ENCODE measurements at places on chromosomes 13 and 19. TPM values are rescaled to one million over a fixed set of nuclear protein-coding genes. Genes with fewer than 3 reads are reported as not detected.

- DNase-seq = peak; percentile 8
Observed at GRCh38 chr19:55005684-55006488, 32.2 kb downstream of the GP6 start.

GRCh38 chr19:7645163-7645562 is 8.3 kb downstream of the STXBP2 start:
- DNase-seq = no peak

DNA sequence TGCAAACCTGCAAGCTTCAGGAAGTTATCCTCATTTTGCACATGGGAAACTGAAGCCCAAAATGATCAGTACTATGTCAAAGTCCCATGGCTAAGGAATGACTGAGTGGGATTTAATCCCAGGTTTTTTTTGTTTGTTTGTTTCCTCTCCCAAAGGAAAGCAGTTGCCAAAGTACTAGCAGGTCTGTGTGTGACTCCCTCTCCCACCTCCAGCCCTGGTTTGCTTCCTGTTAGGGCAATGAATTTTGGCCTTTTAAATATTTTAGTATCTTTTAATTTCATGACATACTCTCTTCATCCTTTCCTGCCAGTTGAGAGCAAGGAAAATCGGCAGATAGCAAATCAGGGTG is 134.1 kb upstream of the RNF113B start:
- DNase-seq = no peak

DNA sequence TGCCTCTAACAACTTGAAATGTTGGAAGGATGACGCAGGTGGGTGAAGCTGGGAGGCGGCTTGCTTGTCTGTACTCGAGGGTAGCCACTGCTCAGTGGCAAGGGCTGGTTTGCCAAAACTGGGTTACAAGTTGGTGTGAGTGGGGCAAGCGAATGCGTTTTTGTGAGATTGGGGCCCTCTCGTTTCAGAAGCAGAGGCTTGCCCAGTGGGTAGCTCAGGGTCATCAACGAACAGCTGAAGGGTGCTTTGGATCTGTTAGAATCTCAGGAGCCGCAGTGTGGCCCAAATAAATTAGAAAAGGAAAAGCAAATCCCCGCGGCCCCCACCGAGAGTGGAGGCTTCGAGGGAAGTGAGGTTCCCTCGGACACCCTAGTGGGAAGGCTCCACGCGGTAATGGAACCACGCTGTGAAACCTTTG is 7.3 kb downstream of the ATP4B start:
- DNase-seq = no peak

GRCh38 chr13:77412116-77412635 is 85.3 kb upstream of the MYCBP2 start:
- DNase-seq = no peak

GRCh38 chr19:32837531-32837930 is 32.0 kb downstream of the SLC7A9 start:
- no peak for DNase-seq

DNA sequence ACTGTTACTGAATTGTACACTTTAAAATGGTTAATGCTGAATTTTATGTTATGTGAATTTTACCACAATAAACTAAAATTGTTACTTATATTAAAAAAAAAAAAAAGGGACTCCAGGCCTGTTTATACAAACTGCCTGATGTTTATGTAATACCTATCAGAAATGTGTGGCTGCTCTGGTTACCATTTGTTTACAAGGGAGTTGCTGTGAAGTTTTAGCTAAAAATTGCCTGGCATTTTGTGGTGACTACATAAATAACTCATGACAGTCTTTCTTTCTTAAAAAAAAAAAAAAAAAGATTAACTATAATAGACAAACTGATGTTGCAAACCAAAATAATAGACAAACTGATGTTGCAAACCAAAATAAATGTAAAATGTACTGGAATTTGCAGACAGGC is 71.8 kb downstream of the CDADC1 start:
- no peak for DNase-seq

GRCh38 chr19:42412661-42413076 is 14.5 kb downstream of the LIPE start:
- no peak for DNase-seq

PRR20C gene
- not detected for total RNA-seq

MAST1 gene
- total RNA-seq = 1.7 TPM

TMEM161A gene
- 38.7 TPM for total RNA-seq

PLK5 gene
- 0.05 TPM for total RNA-seq
